ENCODE measurements at places on chromosomes 5 and 9.

DNA sequence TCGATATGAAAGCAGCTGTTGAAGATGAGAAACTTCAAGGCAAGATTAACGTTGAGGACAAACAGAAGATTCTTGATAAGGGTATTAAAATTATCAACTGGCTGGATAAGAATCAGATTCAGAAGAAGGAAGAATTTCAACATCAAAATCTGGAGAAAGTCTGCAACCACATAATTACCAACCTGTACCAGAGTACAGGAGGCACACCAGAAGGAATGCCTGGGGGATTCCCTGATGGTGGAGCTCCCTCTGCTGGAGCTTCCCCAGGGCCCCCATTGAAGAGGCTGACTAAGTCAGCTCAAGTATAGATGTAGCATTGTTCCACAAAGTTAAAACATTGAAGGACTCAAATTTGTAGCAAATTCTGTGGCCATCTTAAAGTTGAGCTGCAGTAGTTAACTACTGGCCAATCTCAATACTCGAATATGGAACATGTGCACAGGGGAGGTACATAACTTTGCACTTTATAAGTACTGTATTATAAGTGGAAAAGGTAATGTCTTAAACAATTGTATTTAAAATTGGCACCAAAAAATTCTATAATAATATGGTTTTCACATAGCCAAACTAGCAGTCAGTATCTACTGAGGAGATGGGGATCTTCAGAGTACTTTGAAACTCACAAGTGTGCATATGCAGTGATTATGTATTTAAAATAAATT is 237.5 kb downstream of the CHSY3 start:
- DNase-seq, result peak; percentile 28

GRCh38 chr9:82938426-82939218 is 124.3 kb downstream of the RASEF start:
- DNase-seq, result no peak

- no peak for DNase-seq
These were observed 315.9 kb upstream of the PCSK5 start for GRCh38 chr9:75574569-75574968.

GRCh38 chr5:97096191-97096590 is 46.2 kb downstream of the LIX1 start:
- peak; percentile 36 for DNase-seq

DNA sequence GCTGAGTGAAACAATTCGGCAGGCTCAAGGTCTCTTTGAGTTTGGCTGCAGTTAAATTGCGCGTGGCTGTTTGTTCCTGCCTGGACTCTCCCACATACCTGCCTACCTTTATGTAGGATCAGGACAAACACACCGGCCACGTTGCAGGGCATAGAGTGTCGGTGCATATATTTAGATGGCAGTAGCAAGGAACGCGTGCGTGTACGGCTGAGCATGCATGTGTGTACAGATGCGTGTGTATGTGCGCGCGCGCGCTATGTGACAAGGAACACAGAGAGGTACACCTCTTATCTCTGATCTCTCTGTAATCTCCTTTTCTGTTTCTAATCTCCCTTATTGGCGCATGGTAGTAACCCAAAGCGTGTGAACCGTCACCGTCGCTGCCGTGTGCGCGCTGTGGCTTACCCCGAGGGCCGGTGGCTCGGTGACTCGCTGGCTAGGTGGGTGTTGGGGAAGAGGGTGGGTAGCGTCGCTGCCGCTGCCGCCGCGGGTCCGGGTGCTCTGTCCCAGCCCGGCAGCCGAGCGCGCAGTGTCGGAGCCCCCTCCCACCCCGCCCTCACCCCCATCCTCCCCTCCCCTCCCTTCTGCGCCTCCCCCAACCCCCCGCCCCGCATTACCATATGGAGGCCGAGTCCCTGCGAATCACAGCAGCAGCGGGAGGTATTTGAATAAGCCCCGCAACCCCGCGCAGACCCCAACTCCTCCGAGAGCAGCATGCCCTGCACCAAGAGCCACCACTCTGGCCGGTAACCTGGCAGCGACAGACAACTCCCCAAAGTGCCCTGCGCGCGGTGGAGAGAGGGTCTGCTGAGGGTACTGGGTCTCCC is 204.8 kb downstream of the MEF2C start:
- DNase-seq, result no peak

- no peak for DNase-seq
These were observed 8.5 kb downstream of the GAS1 start for GRCh38 chr9:86938780-86939179.

GRCh38 chr5:109506556-109506955 is 96.8 kb upstream of the PJA2 start:
- DNase-seq, result no peak

GRCh38 chr5:65103756-65104440 is 335.2 kb downstream of the CWC27 start:
- DNase-seq, result no peak

GRCh38 chr5:34038838-34039237 is 4.2 kb downstream of the C1QTNF3 start:
- DNase-seq, result no peak
